Renal cortical epithelial cell (primary cell): ENCODE measurements at places on chromosomes 13 and 19. TPM values are rescaled to one million over a fixed set of nuclear protein-coding genes. Genes with fewer than 3 reads are reported as not detected.

Gene ZNF536
- 0.17 and 0.75 TPM in 2 replicates for total RNA-seq

Gene AP2S1
- 117 and 122 TPM in 2 replicates for total RNA-seq

Gene ONECUT3
- not detected in 2 replicates for total RNA-seq

Gene KIR3DL2
- not detected in 2 replicates for total RNA-seq

Gene THSD8
- not detected in 2 replicates for total RNA-seq

Gene ZNF83
- 68.8 and 165 TPM in 2 replicates for total RNA-seq
